ENCODE measurements at places on chromosomes 12 and 14.

- DNase-seq, result peak; percentile 85
Measured at GRCh38 chr14:55976655-55977054, 141.6 kb upstream of the PELI2 start.

DNA sequence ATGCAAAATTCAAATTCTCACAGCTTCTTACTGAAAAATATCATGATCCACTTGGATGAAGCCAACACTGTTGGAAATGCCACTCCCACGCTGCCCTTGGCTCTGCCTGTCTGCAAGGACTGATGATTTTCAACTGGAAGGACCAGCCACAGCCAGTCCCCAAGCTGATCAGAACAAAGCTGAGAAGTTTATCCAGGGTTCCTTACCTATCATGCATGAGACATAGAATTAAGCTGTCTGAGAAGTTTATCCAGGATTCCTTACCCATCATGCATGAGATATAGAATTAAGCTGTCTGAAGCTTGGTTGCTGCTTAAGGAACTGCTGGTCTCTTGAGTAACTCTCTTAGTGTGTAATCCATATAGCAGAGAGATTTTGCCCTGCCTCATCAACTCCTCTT is 159.8 kb upstream of the TMEM260 start:
- no peak for DNase-seq

- no peak for DNase-seq
Measured at GRCh38 chr14:76201162-76201561, 49.4 kb downstream of the GPATCH2L start.

GRCh38 chr12:93025145-93026103 is 96.3 kb upstream of the EEA1 start:
- DNase-seq, result peak; percentile 32

DNA sequence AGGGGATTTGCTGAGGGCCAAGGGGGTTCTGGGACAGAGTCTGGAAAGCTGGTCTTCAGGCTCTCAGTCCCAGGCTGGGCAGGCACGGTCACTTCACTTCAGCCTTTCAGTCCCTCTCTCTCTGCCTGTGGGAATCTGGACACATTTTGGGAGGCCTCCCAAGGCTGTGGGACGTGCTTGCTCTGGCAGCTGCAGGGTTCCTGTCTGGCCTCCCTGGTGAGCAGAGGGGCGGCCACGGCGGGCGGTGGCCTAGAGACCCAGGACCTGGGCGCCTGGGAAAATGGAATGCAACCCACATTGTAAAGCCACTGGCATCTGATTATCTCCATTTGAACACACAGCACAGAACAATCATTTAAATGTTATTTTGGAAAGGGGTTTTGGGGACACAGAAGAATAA is 10.1 kb upstream of the ALDH2 start:
- no peak for DNase-seq

- peak; percentile 41 for DNase-seq
Measured at GRCh38 chr12:64088431-64089349, 133.4 kb downstream of the KICS2 start.

- no peak for DNase-seq
Measured at GRCh38 chr14:64983439-64984310, 3.0 kb upstream of the FNTB start.

GRCh38 chr12:119008691-119009221 is 27.4 kb downstream of the SRRM4 start:
- no peak for DNase-seq

- no peak for DNase-seq
Measured at GRCh38 chr12:79933532-79934264, 1.2 kb downstream of the PPP1R12A start.

GRCh38 chr12:126353604-126354003 is 1288.4 kb downstream of the AACS start:
- DNase-seq, result no peak

- no peak for DNase-seq
Measured at GRCh38 chr14:103524002-103524935, 1.6 kb upstream of the CKB start.

- DNase-seq, result no peak
Measured at GRCh38 chr14:89498878-89499277, 81.8 kb upstream of the FOXN3 start.

GRCh38 chr14:55077170-55078151 is 26.0 kb downstream of the MAPK1IP1L start:
- DNase-seq, result no peak

DNA sequence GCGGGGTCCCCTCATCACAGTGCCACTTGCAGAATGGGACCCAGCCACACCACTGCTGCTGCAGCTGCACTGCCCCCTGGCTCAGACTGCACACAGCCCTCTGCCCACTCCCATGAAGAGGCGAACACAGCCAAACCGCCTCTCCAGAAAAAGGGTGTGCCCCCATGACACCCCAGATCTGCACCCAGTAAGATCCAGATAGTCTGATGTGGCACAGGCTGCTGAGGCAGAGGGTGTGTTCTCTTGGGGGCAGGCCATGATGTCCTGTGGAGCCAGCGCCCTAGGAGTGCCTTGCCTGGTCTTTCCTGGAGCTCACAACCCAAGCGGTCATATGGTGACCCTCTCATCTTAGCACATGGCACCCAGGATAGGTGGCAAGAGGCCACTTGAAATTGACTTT is 44.4 kb downstream of the SLC8B1 start:
- no peak for DNase-seq

GRCh38 chr14:63632932-63633514 is 8.6 kb downstream of the WDR89 start:
- DNase-seq, result no peak

- no peak for DNase-seq
Measured at GRCh38 chr12:67797185-67797741, 148.7 kb downstream of the DYRK2 start.

DNA sequence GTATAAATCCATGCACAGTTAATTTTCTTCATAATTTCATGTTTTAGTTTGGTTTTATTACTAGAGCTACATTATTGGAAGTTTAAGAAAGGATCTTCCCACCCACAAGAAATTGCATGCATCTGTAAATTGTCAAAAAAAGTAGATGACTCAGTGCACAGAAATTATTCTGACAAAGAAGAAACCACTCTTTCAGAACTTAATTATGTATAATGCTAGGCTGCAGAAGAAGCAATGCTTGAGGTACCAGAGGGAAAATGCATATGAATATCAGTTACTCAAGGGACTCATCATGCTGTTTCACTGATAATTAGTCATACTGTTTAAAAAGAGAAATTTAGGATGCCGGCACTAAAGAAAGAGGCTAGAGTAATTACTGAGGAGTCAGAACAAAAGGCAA is 147.0 kb downstream of the SLC16A7 start:
- no peak for DNase-seq

GRCh38 chr12:52446367-52447045 is 5.4 kb downstream of the KRT6B start:
- DNase-seq, result no peak

DNA sequence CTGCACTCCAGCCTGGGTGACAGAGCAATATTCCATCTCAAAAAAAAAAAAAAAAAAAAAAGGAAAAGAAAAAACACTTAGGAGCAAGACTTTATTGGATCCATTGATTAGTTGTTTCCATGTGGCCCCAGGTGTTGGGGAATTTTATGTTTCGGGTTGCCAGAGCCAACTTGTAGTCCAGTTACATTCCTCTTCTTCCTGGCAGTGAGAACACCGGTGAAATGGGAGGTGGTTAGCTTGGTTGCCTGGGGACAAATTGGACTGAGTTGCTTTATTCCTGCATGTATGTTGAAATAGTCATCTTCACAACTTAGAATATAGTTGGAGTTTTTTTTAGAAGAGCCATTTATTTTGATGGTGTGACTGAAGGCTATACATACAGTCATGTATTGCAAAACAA is 12.6 kb downstream of the RCOR1 start:
- no peak for DNase-seq

- no peak for DNase-seq
Measured at GRCh38 chr14:30541318-30541717, 17.6 kb upstream of the G2E3 start.

DNA sequence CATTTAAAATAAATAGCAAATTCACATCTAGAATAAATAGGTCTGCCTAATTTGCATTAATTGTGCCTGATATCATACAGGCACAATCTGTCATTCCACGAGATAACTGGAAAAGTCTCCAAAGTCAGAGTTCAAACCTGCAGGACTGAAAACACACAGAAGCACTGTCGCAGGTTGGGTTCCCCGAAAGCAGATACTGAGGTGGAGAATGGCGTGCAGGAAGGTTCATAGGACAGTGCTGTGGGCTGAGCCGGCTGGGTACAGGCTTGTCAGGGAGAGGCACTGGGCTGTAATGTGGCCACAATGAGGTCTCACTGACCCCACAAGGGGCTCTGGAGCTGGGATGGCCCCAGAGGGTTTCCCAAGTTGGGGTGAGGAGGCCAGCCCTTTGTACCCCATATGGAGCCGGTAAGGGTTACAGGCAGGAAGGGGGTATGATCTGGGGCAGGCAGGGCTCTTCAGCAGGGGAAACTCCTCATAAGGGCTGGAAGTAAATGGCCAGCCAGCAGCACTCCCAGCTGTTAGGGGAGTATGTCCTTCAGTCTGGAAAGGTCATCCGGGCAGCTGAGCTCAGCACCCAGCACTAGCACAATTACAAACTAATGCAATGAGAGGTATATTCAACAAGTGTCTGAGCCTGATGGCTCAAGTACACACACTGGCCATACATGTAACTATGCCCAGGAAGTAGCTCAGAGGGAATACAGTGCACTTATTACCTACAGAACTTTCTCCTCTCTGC is 68.5 kb downstream of the NT5DC3 start:
- no peak for DNase-seq

GRCh38 chr12:91974541-91975085 is 171.0 kb downstream of the BTG1 start:
- DNase-seq, result no peak

DNA sequence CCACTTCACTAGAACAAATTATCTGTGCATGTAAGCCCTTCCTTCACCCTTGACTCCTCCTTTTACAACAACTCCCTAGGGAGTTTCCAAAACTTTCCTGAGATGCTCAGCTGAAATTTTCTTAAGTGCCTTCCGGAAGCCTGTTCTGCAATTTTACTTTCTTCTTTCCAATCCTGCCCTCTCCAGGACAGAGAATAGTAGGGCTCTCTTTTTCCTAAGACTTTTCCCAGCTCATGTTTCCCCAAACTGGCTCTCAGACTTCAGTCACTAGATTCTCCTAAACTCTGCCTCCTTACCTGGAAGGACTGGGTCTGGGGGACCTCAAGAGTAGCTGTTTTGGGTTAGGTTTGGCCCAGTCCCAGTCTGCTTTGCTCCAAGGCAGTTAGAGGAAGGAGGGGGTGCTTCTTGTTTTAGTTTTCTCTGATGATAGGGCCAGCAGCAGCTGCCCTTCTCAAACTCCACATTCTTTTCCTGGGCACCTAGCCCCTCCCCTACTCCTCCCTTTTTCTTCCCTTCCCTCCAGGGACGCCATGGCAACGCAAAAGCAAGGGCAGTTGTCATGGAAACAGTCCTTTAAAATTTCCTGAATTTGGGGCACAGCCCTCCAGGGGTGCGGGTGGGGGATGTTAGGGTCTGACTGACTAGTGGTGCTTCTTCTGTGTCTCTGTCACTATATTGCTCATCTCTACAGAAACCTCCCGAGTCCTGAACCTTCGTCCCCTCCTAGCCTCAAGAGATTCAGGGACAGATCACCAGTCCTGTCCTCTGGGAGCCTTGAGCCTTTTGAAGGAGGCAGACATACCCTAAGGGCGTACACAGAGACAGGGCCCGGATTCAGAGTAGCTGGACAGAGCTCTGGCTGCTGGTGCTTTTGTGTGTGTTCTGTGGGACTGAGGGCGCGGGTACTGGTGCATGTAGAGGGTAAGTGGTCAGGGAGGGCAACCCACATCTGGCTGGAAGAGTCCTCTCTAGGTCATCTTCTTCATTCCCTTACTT is 17.0 kb downstream of the PPP1R1A start:
- DNase-seq, result no peak

All from NCI-H2029 treated with DMSO at 0.1 percent for 48 hours (cell line).